SW 1271 (cell line): ENCODE measurements at places on chromosomes 3 and 15.

DNA sequence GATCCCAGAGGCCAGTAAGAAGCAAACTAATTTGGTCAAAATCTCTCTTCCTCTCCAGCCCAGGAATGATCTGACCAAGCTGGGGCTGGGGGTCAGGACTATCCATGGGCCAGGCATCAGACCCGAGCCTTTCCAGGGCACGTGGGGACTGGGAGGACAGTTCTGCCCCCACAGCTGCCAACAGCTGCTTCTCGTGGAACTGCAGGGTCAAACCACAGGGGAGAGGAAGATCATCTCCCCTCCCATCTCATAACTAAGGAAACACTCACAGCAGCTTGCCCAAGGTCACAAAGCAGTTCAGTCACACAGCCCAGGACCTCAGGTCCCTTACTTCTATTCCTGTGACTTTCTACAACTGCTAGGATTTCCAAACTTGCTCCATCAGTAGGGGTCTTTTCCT is 47.1 kb downstream of the DAPK2 start:
- no peak for DNase-seq

DNA sequence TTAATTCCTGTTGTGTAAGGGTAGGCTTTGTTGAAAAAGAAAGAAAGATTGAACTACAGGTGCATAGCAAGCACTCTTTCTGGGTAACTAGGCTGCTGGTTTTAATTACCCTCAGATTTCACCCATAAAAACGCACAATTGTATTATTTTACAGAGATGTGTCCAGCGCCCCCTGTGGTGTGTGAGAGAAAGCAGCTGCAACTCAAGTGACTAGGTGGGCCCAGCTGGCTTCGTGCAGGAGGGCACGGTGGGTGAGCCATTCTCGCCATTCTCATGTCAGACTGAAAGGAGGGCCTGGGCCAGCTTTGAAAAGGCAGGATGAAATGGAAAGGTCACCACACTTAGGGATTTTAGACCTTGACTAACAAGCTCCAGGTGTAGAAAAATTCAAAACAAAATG is 122.6 kb downstream of the LRIG1 start:
- no peak for DNase-seq

GRCh38 chr3:128319741-128320141 is 146.9 kb downstream of the DNAJB8 start:
- no peak for DNase-seq

- no peak for DNase-seq
Observed at GRCh38 chr3:120487191-120487650, 36.4 kb upstream of the FSTL1 start.

GRCh38 chr15:64235552-64235951 is 72.7 kb upstream of the PPIB start:
- DNase-seq = no peak

DNA sequence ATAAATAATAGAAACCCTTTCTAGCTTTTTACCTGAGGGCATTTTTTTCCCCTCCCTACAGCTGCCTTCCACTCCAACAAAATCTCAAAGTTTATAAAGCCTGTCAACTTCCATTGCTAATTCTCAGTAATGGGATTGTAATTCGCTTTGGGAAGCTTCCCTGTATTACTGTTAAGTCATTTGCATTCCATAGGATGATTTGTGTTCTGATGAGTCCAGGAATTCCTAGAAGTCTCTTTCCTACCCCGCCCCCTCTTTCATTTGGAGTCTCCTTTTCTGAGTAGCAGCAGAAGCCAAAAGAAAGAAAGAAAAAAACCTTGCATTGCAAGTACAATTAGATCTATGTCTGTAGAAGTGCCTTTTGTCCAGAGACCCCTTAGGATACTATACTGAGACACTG is 1033.3 kb downstream of the IGSF11 start:
- no peak for DNase-seq

- DNase-seq = no peak
Observed at GRCh38 chr15:98927996-98928395, 79.6 kb downstream of the PGPEP1L start.

DNA sequence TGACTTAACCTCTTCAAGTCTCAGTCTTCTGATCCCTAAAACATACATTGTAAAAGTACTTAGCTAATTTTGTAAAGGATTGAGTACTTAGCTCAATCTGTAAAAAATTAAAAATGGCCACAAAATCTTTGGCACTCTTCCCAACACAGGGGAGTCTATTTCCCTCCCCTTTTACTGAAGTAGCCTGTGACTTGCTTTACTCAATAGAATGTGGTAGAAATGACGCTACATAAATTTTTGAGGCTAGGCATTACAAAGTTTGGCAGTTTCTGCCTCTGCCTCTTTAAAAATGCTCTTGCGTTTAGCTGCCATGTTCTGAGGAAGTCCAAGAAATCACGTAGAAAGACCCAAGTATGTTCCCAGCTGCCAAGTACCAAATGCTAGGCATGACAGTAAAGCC is 80.2 kb downstream of the CBLB start:
- no peak for DNase-seq

- DNase-seq = peak; percentile 33
Observed at GRCh38 chr3:113495035-113495434, 19.9 kb downstream of the SPICE1 start.

DNA sequence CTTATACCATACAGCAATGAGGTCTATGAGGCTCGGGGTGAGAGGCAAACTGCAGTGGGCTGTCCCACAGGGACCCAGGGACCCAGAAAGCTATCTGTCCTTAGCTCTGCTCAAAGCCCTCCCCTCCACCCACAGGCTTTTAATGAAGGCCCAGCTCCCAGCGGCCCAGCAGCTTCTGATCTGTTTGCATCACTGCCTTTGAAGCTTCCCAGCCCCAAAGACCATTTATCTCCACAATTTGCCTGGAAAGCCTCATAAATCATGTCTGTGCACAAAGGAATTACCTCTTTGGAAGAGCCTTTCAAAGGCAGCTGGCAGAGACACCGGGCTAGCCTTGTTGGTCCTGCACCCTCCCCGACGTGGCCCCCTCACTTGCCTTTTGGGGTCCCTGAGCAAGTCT is 123.9 kb downstream of the RAB11A start:
- no peak for DNase-seq

GRCh38 chr3:178655488-178655887 is 119.3 kb downstream of the KCNMB2 start:
- no peak for DNase-seq

DNA sequence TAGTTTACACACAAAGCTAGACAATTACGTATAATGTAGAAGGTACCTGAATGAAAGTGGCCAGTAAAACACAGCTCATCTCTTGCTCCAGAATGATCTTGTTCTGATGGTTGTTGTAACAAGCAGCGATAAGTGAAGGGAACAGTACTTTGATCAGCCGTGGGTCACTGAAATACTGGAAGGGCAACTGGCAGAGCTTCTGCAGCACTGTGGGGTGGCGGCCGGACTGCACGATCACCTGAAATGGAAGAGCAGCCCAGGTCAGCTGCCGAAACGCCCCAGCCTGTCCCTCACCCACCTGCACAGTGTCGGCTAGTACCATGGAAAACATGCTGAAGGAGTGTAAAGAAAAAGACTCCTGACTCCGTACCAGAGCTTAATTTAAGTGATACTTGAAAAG is 17.3 kb downstream of the ISL2 start:
- no peak for DNase-seq

GRCh38 chr3:101676765-101677435 is at the start of gene ZBTB11:
ZBTB11 (minus strand) TSS chr3:101677132; CDS start chr3:101676914, 218 bp downstream.
- no peak for DNase-seq

GRCh38 chr15:100515758-100516157 is 13.0 kb downstream of the CERS3 start:
- no peak for DNase-seq

GRCh38 chr3:46485779-46486175 is 12.0 kb upstream of the RTP3 start:
- DNase-seq = no peak

DNA sequence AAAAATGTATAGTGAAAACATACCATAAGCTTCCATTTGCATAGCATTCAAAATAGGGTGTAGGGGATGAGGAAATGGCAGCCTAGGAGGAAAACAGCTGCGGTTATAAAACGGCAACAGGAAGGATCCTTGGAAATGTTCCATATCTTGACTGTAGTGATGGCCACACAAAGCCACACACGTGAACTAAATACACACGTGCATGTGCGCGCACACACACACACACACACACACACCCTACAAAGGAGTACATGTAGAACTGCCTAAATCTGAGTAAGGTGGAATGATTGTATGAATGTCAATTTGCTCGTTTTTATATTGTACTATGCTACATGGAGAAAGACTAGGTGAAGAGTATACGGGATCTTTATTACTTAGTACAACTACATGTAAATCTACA is 3.9 kb upstream of the IREB2 start:
- no peak for DNase-seq

- no peak for DNase-seq
Observed at GRCh38 chr3:146637871-146638270, 32.7 kb upstream of the PLSCR5 start.

DNA sequence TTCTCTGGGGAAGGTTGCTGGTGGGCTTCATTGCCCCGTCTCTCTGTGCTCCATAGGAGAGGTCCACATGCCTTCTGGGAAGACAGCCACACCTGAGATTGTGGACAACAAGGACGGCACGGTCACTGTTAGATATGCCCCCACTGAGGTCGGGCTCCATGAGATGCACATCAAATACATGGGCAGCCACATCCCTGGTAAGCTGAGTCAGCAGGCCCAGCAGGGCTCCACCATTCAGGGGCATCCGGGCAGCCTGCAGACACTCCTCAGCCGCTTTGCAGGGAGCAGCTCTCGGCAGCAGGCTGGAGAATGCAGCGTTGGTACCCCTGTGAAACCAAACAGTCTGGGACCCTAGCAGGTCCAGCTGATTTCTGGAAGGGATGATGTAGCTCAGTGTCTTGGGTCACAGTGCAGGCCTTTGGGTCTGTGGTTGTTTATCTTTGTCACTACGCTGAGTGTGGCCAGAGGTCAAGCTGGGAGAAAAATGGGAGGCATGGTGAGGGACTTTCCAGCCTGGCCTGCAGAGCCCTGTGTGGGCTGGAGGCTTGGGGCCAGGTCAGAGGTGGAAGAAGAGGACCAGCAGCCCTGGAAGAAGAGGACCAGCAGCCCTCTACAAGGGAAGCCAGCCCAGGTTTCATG is 67.2 kb downstream of the DNASE1L3 start:
- DNase-seq = no peak

DNA sequence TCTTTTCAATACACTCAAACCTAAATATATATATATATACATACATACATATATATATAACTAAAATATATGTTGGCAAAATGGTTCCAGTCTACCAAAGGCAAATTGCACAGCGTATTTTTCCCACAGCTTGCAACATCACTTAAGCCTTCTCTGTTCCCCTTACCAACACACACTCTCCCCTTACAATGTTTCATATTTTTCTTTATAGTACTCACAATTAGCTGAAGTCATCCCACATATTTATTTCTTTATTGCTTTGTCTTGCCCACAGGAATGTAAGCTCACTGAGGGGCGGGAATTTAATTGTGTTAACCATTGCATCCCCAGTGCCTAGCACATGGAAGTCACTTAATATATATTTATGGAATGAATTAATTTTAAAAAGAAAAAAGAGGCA is 288.3 kb downstream of the ULK4 start:
- DNase-seq = no peak

- DNase-seq = no peak
Observed at GRCh38 chr3:73556520-73557372, 68.0 kb downstream of the PDZRN3 start.

- DNase-seq = peak; percentile 7
Observed at GRCh38 chr15:51982013-51982769, 10.6 kb upstream of the LEO1 start.

GRCh38 chr15:67170143-67170925 is 84.1 kb downstream of the AAGAB start:
- no peak for DNase-seq

- no peak for DNase-seq
Observed at GRCh38 chr3:148344521-148344920, 353.2 kb upstream of the AGTR1 start.

- no peak for DNase-seq
Observed at GRCh38 chr15:63712828-63713520, 115.8 kb downstream of the FBXL22 start.

- DNase-seq = no peak
Observed at GRCh38 chr3:8529181-8529637, 27.6 kb downstream of the LMCD1 start.

DNA sequence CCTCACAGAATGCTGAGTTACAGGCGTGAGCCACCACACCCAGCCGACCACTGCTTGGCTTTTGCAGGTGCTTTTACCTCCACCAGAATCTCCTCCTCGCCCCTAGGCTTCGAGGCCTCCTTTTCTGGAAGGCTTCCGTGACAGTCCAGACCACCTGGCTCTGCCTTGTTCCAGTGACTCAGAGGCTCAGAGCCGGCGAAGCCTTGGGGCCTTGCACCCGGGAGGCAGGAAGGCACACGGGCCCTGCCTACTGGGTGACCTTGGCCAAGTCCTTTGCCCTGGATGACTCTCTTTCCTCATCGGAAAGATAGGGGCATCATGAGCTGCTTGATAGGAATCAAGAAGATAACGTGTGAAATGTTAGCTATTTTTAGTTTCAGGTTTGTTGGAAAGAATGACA is 31.3 kb upstream of the FURIN start:
- DNase-seq = no peak

DNA sequence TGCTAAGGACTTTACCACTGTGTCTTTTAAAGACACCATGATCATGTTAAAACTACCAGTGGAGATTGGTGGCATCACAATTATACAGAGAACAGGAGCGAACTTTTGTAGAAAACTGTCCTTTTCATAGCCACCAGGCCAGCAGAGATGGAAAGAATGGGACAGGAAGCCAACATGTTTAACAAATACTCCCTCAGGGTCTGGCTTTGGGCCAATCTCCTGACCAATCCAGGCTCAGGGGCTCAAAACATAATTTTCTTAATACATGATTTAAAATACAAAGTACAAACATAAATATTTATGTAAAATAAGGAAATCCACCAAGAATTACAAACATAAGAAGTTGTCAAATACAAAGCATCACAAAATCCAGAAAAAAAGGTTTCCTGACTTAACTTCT is 266.0 kb downstream of the VPS13C start:
- no peak for DNase-seq

DNA sequence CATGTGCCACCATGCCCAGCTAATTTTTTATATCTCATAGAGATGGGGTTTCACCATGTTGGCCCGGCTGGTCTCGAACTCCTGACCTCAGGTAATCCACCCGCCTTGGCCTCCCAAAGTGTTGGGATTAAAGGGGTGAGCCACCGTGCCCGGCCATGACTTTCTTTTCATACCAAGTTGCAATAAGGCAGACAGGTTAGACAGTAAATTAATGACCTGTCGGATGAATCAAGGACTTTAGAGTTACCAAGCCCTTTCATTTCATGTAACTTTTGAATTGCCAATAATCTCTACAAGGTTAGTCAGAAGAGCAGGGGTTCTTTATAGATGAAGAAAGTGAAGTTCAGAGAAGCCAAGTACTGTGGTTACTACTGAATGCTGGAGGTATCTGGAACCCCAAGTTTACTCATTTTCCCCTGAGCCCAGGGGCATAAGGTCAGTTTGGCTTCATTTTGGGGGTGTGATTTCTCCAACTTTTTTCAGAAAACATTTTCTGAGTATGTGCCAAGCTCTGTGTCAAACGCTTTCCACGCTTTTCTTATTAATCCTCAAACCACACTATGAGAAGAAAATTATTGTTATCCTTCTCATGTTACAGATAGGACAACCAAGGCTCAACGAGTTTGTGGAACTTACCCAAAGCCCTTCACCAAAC is 11.9 kb downstream of the PRICKLE2 start:
- DNase-seq = no peak

- no peak for DNase-seq
Observed at GRCh38 chr3:149494759-149495580, 20.5 kb downstream of the TM4SF4 start.

GRCh38 chr3:86234506-86235254 is 756.3 kb downstream of the VGLL3 start:
- no peak for DNase-seq

- DNase-seq = no peak
Observed at GRCh38 chr15:69838338-69838737, 259.4 kb downstream of the TLE3 start.
